ENCODE measurements at places on chromosomes 7 and 10.

DNA sequence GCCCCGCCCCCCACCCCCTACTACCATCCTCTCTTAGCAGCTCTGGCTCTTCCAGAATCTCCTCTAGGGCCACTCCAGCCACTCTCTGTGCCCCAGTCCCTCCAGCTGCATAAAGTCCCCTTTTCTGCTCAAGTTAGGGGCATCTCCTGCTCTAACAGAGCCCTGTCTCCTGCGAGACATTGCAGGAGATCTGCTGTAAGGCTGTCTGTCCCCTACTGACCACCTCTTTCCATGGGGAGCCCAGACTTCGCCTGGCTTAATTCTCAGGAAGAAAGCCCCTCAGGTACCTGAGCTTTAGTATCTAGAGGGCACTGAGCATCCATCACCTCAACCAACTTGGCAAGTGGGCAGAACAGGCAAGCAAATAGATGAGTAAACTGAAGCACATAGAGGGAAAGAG is 200.7 kb upstream of the ZMIZ1 start:
- no peak for DNase-seq

- no peak for DNase-seq
Observed at GRCh38 chr7:85039196-85039923, 147.5 kb downstream of the SEMA3D start.

DNA sequence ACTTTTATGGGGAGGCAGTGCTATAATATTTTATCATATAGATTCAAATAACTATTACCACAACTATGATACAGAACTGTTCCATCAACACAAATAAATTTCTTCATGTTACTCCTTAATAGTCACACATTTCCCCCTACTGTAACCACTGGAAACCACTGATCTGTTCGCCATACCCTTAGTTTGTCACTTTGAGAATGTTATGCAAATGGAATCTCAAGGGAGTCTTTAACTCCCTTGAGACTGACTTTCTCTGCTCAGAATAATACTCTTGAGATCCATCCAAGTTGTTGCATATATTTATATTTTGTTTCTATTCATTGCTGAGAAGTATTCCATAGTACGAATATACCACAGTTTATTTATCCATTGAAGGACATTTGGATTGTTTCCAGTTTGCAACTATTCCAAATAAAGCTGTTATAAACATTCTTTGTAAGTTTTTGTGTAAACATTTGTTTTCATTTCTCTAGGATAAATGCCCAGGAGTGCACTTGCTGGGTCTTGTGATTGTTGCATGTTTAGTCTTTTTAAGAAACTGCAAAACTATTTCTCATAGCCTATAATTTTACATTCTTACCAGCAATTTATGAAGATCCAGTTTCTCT is 19.7 kb upstream of the PON2 start:
- no peak for DNase-seq

DNA sequence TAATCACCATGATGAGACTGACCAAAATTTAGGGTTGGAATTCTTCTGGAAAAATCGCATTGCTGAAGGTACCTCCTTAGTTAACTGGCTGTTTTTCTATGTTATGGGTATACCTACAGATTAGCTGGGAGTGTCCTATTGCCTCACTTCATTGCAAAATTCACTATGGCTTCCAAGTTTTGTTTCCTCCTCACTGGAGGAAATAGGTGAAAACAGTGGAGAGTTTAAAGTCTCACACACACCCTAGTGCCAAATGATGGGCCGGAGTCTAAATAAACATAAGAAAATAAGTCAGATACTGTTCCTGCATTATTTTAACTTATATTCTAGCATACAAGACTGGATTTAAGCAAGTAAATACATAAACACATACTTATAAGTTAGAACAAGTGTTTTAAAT is 98.2 kb downstream of the AHR start:
- no peak for DNase-seq

DNA sequence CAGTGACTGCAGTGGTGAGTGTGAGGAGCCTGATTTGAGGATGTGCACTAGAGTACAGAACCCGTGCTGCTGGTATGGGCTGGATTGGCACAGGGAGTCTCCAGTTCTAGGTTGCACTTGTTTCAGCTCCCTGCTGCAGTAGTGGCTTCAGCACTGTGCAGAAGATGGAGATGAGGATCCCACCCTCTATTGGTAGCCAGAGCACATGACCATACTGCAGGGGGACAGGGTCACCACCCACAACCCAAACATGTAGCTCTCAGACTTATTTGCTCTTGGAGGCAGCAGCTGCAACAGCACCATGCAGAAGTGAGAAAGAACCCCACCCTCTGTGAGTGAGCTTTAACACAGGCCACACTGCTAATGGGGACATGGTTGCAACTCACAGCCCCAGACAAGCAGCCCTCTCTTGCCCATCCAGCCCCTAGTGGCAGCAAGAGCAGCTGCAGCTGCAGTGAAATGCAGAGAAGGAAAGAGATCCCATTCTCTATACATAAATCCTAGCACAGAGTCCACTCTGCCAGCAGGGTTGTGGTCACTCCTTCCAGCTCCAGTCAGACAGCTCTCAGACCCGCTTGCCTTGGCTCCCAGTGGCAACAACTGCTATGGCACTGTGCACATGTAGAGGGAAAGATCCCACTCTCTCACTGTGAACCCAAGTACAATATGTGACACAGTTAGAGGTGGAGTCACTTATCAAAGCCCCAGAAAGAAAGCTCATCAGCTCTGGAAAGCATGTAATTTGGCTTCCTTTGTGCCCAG is 51.4 kb upstream of the SCIN start:
- DNase-seq: no peak

GRCh38 chr10:61285749-61286148 is 167.4 kb downstream of the TMEM26 start:
- no peak for DNase-seq

DNA sequence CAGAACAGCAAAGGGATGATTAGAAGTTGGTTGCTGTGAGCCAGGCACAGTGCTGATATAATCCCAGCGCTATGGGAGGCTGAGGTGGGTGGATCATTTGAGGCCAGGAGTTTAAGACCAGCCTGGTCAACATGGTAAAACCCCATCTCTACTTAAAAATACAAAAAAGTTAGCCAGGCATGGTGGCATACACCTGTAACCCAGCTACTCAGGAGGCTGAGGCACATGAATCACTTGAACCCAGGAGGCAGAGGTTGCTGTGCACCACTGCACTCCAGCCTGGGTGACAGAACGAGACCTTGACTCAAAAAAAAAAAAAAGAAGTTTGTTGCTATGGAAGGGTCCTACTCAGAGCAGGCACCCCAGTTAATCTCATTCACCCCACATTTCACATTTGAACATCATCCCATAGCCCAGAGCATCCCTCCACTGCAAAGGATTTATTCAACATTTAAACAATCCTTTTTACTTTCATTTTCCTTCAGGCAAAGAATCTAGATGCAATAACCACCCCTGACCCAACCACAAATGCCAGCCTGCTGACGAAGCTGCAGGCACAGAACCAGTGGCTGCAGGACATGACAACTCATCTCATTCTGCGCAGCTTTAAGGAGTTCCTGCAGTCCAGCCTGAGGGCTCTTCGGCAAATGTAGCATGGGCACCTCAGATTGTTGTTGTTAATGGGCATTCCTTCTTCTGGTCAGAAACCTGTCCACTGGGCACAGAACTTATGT is 4.1 kb downstream of the IL6 start:
- no peak for DNase-seq

DNA sequence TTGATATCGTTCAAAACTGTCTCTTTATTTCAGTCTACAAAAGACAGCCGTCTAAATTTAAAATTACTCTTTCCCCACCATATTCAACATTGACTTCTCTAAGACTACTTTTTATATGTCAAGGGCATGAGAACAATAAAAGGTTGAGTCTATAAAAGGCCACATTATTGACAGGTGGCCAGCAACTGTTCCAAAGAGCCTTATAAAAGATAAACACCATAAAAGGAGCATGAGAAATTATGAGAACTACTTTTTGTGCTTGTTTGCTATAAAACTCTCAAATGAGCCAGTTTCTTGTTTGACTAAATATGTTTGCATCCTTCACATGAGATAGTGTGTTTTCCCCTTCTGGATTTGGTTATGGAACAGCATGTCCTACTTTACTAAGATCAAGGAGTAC is 189.2 kb downstream of the THSD7A start:
- no peak for DNase-seq

GRCh38 chr7:50534690-50535290 is 30.4 kb downstream of the DDC start:
- DNase-seq: no peak
